ENCODE measurements at places on chromosomes 2 and 18. TPM values are rescaled to one million over a fixed set of nuclear protein-coding genes. Genes with fewer than 3 reads are reported as not detected.

GRCh38 chr18:46482831-46483230 is 174.2 kb downstream of the LOXHD1 start:
- no peak for DNase-seq

DNA sequence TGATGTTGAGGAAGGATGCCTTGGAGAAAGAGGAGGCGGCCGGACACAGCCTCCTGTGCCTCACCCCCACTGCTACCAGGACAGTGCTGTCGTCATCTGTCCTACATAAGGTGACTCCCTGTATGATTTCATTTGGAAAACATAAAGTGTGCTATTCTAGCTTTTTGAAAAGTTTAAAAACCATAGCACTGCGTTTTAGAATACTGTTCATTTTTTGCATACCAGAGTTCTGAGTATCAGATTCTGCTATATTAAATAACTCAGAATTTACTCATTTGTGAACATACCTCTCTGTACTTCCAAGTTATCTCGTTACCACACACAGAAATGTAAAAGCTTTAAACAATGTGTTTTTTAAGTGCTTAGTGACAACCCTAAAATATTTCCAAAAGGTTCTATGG is 302.9 kb downstream of the LRRTM1 start:
- no peak for DNase-seq

Gene DNAJC5G
- not detected for total RNA-seq

Gene BBS5
- total RNA-seq = 4.3 TPM

- DNase-seq = peak; percentile 89
These were observed 127.3 kb downstream of the RNF144A start for GRCh38 chr2:7044253-7045250.

- no peak for DNase-seq
These were observed 97.7 kb downstream of the LOXHD1 start for GRCh38 chr18:46559296-46559695.

GRCh38 chr18:79928563-79928960 is 22.9 kb downstream of the SLC66A2 start:
- peak; percentile 35 for DNase-seq

DNA sequence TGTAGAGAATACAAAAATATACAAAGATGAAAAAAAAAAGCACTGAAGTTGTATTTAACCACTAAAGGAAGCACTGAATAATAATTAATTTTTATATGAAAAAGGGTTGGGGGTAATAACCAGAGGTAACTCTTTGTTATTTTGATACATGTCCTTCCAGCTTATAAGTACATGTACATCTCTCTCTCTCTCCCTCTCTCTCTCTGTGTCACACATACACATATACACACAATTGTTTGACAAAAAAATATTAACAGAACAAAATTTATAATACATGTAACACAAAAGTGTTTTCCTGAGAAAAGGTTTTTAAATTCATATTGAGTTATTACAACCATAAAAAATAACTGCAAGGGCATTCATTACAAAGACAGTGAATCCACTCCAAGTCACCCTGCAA is 4.6 kb downstream of the WIPF1 start:
- DNase-seq = no peak

GRCh38 chr2:27409321-27410073 is at the start of gene PPM1G:
Gene PPM1G, minus strand, starts transcription at chr2:27409591. Its CDS starts 169 bp downstream, at chr2:27409422.
- peak; percentile 96 for DNase-seq

DNA sequence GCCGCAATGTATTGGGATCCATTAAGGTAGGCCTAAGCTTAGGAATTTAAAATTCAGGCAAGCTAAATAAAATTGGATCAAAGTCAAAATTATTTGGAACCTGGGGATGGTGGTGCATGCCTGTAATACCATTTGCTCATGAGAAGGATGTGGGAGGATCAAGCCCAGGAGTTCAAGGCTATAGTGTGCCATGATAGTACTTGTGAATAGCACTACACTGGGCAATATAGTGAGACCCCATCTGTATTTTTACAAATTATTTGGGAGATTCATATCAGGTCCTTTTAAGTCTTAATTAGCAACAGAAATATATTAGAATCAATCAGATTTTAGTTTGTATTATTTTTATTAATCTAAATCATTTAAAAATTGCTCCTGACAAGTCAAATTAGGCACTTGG is 39.8 kb upstream of the TLK1 start:
- DNase-seq = no peak

GRCh38 chr2:239326831-239327535 is 73.8 kb downstream of the HDAC4 start:
- DNase-seq = peak; percentile 77

DNA sequence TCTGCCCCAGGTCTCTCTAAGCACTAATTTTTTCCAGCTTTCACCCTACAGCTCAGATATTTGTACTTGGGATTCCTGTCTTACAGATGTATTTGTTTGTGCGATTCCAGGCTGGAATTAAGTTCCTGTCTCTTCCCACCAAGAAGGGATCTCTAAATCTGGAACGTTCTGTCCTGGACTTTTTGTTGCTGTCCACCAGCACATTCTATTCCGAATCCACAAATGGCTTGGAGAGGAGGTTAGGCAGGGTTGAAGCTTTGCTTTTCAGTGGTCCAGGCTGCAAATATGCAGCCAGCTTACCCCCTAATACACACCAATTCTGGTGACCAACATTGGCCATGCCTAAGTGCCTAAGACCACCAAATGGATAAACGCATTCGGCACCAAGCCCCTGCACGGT is 315.0 kb downstream of the TNS1 start:
- DNase-seq = no peak

Gene HMSD
- total RNA-seq = not detected

DNA sequence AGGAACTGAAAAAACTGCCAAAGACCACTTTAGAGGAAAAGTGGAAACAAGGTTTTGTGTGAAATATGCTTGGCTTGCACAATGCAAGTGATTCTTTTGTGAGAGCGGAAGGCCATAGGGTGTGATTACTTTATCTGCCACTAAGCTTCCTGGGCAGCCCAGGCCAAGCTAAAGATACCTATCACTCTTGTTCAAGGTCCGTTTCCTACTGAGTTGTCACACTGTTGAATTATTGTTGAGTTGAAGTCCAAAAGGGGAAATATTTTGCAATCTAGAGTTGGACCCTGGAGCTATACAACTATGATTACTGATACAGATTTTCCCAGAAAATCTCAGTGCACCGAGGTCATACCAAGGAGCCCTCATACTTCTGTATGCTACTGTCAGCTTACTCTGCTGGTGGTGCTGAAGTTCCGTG is 72.7 kb upstream of the CTAGE1 start:
- no peak for DNase-seq

DNA sequence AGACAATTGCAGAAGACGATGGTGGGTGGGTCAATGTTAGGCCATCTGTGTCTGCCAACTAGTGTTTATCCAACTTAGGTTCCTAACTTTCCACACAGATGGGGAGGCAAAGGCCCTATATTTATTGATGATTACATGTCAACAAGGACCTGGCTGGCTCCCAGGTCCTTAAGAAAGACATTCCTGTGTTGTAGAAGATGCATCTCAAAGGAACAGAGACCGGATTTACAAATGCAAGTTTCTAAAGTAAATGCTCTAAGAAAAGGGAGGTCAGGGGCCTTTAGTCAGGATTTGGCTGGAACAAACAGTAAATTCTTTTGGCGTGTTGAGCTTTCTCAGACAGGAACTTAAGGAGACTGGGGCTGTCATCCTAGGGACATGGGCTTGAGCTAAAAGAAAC is 175.0 kb downstream of the SH3BP4 start:
- DNase-seq = no peak

DNA sequence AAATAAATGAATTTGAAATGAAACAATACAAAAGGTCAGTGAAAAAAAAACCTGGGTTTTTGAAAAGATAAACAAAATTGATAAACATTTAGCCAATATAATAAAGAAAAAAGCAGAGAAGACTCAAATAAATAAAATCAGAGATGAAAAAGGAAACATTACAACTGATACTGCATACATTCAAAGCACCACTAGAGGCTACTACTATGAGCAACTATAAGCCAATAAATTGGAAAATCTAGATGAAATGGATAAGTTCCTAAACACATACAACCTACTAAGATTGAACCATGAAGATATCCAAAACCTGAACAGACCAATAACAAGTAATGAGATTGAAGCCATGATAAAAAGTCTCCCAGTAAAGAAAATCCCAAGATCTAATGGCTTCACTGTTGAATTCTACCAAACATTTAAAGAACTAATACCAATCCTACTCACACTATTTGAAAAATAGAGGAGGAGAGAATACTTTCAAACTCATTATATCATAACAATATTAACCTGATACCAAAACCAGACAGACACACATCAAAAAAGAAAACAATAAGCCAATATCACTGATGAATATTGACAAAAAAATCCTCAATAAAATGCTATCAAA is 80.8 kb upstream of the CERS6 start:
- no peak for DNase-seq

DNA sequence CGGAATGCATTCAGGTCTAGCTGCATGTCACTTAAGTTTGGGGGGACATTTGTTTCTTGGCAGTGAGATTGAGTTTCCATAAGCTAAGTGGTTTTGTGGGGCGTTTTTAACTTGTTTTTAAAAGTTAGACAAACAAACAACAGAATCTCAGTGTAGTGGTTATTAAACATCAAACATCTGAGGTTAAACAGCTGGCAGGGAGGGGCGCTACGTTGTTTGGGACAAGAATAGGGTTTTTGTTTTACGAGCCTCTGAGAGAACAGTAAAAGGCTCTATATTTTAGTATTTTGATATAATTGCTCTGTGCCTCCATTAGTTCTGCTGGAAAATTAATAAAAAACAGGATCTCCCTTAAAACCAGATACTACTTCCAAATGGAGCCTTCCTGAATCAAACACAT is 41.6 kb upstream of the TMEM177 start:
- no peak for DNase-seq

Gene RETREG2
- total RNA-seq = 83.3 TPM

DNA sequence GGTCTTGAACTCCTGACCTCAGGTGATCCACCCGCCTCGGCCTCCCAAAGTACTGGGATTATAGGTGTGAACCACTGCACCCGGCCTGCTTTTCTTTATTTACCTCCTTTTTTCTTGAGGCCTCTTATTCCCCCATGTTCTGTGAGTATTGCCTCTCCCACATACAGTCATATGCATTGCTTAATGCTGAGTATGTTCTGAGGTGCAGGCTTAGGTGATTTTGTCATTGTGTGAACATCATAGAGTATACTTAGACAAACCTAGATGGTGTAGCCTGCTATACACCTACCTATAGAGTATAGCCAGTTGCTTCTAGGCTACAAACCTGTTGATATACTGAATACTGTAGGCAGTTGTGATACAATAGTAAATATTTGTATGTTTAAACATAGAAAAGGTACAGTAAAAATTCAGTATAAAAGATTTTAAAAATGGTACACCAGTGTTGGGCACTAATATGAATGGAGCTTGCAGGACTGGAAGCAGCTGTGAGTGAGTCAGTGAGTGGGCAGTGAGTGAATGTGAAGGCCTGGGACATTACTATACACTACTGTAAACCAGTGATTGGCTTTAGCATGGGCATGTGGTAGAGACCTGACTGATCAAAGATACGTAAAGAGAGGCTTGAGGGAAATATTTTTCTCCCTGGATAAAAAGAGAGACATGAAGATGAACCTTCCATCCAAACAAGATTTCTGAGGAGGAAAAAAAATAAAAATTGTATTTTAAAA is 17.6 kb downstream of the SLC39A10 start:
- DNase-seq = no peak

GRCh38 chr2:9230051-9230802 is 23.6 kb downstream of the ASAP2 start:
- DNase-seq = peak; percentile 60

Gene DSC3
- 826 TPM for total RNA-seq

DNA sequence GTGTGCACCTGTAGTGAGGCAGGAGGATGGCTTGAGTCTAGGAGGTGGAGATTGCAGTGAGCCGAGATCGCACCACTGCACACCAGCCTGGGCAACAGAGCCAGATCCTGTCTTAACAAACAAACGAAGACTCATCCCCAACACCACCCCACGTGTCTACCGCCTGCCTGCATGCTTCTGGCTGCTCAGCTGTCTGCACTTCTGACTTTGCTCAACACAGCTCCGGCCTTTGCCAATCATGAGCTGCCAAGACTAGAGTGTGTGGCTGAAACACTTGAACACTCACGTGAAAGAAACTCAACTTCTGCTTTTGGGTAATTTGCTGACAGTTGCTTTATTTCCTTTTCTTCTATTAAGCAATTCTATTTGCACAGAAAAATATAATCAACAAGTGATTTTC is 32.1 kb upstream of the SP3 start:
- peak; percentile 92 for DNase-seq

Gene SERPINB5
- 279 TPM for total RNA-seq

Gene LRP2
- total RNA-seq = 0.08 TPM

GRCh38 chr2:218152777-218153176 is 14.0 kb downstream of the CXCR1 start:
- DNase-seq = no peak

Data from suprapubic skin (tissue), 4 donors.